Tibial nerve (tissue), 4 donors: ENCODE measurements at places on chromosomes 6 and 20. TPM values are rescaled to one million over a fixed set of nuclear protein-coding genes. Genes with fewer than 3 reads are reported as not detected.
A peak's percentile ranks its signal among the peaks of the same experiment; 100 is the strongest.

GRCh38 chr20:42046371-42047085 is 428.4 kb upstream of the CHD6 start:
- H3K4me1 ChIP-seq, result no peaks in the 10 kb centered on the region
- H3K4me3 ChIP-seq, result no peak overlapping the region
- H3K27ac ChIP-seq, result no peak overlapping the region
- no peaks in the 10 kb centered on the region for H3K27me3 ChIP-seq

GRCh38 chr20:17958373-17959256 is 10.0 kb downstream of the SNX5 start:
- no peaks in the 10 kb centered on the region for H3K27me3 ChIP-seq
- H3K4me3 ChIP-seq, result no peak overlapping the region
- H3K36me3 ChIP-seq, result peaks cover 6% of the 10 kb centered on the region
- DNase-seq, result no peak
- peaks cover 45% of the 10 kb centered on the region for H3K4me1 ChIP-seq

- H3K27me3 ChIP-seq, result no peaks in the 10 kb centered on the region
- no peaks in the 10 kb centered on the region for H3K36me3 ChIP-seq
- H3K4me3 ChIP-seq, result peak overlapping the region; percentile 49
- peak overlapping the region; percentile 77 for H3K27ac ChIP-seq
These were observed 884 bp downstream of the SLC2A10 start for GRCh38 chr20:46710153-46710913.

GRCh38 chr6:26175428-26176181 is 88.4 kb downstream of the HFE start:
- H3K36me3 ChIP-seq, result no peaks in the 10 kb centered on the region
- H3K27ac ChIP-seq, result no peak overlapping the region
- no peaks in the 10 kb centered on the region for H3K27me3 ChIP-seq
- no peak for DNase-seq
- no peak overlapping the region for H3K4me3 ChIP-seq
- H3K4me1 ChIP-seq, result no peaks in the 10 kb centered on the region

- H3K4me1 ChIP-seq, result no peaks in the 10 kb centered on the region
- H3K27me3 ChIP-seq, result peaks cover 12% of the 10 kb centered on the region
- no peak for DNase-seq
- H3K4me3 ChIP-seq, result no peak overlapping the region
- no peak overlapping the region for H3K27ac ChIP-seq
These were observed 12.8 kb upstream of the PDYN start for GRCh38 chr20:2006452-2007361.

- no peak overlapping the region for H3K4me3 ChIP-seq
- DNase-seq, result no peak
- H3K36me3 ChIP-seq, result no peaks in the 10 kb centered on the region
- H3K27ac ChIP-seq, result no peak overlapping the region
- H3K4me1 ChIP-seq, result peaks cover 13% of the 10 kb centered on the region
These were observed 13.2 kb downstream of the LCA5 start for GRCh38 chr6:79524065-79524464.

DNA sequence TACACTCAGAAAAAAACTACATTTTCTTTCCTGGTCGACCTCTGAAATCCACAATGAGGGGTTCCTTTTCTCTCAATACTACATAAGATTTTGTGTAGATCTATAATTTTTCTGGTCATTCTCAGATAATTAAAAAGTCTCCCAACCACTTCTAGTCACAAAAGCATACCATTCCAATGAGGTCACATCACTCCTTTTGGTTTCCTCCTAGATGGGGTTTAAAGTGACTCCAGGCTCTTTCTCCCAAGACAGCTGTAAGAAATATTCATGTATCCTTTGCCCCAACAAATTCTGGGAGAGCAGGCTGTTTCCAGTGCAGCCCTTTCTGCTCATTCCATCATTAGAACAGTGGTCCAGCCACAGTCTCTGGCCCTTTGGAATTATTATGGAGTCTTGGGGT is 43.1 kb upstream of the BEND6 start:
- H3K27ac ChIP-seq, result no peak overlapping the region
- no peaks in the 10 kb centered on the region for H3K4me1 ChIP-seq
- no peaks in the 10 kb centered on the region for H3K27me3 ChIP-seq
- H3K4me3 ChIP-seq, result no peak overlapping the region

CLVS2 gene
- total RNA-seq, result under 0.01 TPM

DNA sequence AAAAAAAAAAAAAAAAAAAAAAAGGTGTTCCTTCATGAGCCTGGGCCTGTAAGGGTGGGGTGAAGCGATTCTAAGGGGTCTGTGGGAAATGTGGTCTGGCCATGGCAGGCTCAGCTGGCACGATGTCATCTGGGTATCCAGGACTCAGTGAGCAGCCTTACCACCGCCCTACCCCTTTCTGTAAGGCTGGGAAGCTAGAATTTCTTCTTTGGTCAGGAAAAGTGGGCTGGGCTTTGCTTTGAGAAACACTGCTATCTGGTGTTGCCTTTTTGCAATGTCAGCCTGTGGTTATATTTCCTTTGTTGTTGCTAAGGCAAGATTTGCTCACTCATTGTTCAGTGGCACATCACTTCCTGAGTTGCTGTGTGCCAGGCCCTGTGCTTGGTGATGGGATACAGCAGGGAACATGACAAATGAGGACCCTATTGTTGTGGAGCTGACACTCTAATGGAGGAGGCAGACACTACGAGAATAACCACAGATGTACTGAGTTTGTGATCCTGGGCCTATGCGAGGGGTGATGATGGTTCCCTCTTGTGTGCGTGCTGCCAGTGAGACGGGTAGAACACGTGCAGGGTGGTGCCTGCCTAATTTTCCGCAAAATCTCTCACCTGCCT is 45.9 kb upstream of the ZNFX1 start:
- no peak overlapping the region for H3K27ac ChIP-seq
- peak; percentile 31 for DNase-seq
- H3K4me1 ChIP-seq, result peaks cover 19% of the 10 kb centered on the region
- no peak overlapping the region for H3K4me3 ChIP-seq
- H3K27me3 ChIP-seq, result peaks cover 39% of the 10 kb centered on the region

GRCh38 chr20:11502061-11502460 is 415.6 kb upstream of the BTBD3 start:
- no peak overlapping the region for H3K4me3 ChIP-seq
- no peaks in the 10 kb centered on the region for H3K36me3 ChIP-seq
- DNase-seq, result no peak
- no peak overlapping the region for H3K27ac ChIP-seq
- H3K27me3 ChIP-seq, result no peaks in the 10 kb centered on the region

GRCh38 chr20:3251806-3252205 is 12.8 kb upstream of the SLC4A11 start:
- no peak overlapping the region for H3K27ac ChIP-seq
- no peaks in the 10 kb centered on the region for H3K27me3 ChIP-seq
- H3K4me1 ChIP-seq, result no peaks in the 10 kb centered on the region
- H3K4me3 ChIP-seq, result no peak overlapping the region
- H3K36me3 ChIP-seq, result peaks cover 73% of the 10 kb centered on the region

DNA sequence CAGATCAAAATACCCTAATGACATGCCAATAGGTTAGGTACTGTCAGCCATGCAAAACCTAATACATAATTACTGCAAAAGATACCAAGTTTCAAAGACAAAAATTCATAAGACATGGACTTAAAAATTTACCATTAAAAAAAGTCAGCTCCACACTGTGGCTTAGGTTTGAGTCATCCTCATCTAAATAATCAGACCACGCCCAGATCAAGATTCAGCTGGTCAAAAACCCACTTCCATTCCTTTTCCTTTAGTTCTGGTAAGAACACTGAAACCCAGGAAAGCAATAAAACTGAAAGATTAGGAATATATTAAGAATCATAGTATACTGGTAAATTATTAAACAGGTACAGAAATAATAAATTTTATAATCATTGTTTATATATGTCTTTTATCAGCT is 81.0 kb upstream of the ASF1A start:
- H3K27me3 ChIP-seq, result no peaks in the 10 kb centered on the region
- no peak for DNase-seq
- H3K4me1 ChIP-seq, result no peaks in the 10 kb centered on the region
- peaks cover 39% of the 10 kb centered on the region for H3K36me3 ChIP-seq

DNA sequence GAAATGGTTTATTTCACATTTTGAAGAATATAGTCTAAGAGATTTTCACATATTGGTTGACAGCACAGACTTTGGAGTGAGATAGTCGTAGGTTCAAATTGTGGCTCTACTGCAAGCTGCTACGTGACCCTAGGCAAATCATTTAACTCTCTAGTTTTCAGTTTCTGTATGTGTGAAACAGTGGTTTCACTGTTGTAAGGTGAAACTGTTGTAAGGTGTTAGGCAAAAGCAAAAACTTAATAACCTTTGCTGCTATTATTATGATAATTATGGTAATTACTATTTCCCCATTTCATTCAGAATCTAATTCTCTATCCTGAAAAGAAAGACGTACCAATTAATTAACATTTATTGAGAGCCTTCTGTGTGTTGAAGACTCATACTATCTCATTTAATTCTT is 144.2 kb downstream of the REV3L start:
- no peaks in the 10 kb centered on the region for H3K4me1 ChIP-seq
- no peak overlapping the region for H3K27ac ChIP-seq
- H3K36me3 ChIP-seq, result no peaks in the 10 kb centered on the region
- H3K27me3 ChIP-seq, result no peaks in the 10 kb centered on the region
- H3K4me3 ChIP-seq, result no peak overlapping the region

- H3K36me3 ChIP-seq, result no peaks in the 10 kb centered on the region
- H3K27me3 ChIP-seq, result no peaks in the 10 kb centered on the region
- DNase-seq, result no peak
- H3K27ac ChIP-seq, result no peak overlapping the region
These were observed 17.9 kb downstream of the NCR2 start for GRCh38 chr6:41353333-41353732.

- no peaks in the 10 kb centered on the region for H3K36me3 ChIP-seq
- no peak overlapping the region for H3K27ac ChIP-seq
- H3K4me3 ChIP-seq, result no peak overlapping the region
- no peak for DNase-seq
These were observed 70.8 kb upstream of the SLC35B3 start for GRCh38 chr6:8506126-8506525.

EMILIN3 gene
- total RNA-seq, result 34.7 TPM

DNA sequence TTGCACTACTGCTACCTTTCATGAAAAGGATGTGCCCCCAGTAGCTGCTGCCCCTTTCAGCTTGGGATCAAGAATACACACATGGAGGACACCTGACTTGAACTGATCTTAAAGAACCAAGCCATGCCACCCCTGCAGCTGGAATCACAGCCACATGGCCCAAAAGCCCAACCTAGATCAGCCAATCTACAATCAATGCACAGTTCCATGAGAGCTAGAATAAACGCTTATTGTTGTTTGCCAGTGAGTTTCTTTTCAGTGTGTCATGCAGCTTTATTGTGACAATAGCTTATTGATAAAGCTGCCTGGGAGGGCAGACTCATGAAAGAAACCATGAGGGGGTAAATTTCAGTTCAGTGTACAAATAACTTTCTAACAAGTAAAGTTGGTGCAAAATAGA is 397.7 kb downstream of the PTPRT start:
- no peaks in the 10 kb centered on the region for H3K27me3 ChIP-seq
- no peaks in the 10 kb centered on the region for H3K36me3 ChIP-seq
- DNase-seq, result no peak
- H3K4me1 ChIP-seq, result no peaks in the 10 kb centered on the region
- no peak overlapping the region for H3K4me3 ChIP-seq

DNA sequence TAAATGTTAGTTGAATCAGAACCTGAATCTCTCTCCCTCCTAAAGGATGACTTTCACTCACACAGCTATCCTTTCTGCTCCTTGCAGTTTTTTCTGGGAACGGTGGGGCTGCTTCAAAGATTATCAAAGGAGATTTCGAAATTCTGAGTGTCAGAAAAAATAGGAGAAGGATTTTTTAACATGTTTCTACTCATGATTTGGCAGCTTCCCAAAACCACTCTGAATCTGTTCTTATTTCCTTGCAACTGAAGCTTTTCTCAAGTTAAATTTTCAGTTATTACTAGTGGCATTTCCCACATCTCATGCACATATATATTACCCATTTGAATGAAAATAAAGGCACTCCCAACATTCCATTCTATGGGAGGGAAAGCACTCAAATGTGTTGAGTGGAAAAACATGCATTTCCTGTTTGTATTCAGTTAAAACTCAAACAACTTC is 123.6 kb downstream of the LCA5 start:
- no peak for DNase-seq
- H3K4me3 ChIP-seq, result no peak overlapping the region
- no peaks in the 10 kb centered on the region for H3K36me3 ChIP-seq
- no peak overlapping the region for H3K27ac ChIP-seq
- no peaks in the 10 kb centered on the region for H3K27me3 ChIP-seq

MAS1L gene
- not detected for total RNA-seq

DNA sequence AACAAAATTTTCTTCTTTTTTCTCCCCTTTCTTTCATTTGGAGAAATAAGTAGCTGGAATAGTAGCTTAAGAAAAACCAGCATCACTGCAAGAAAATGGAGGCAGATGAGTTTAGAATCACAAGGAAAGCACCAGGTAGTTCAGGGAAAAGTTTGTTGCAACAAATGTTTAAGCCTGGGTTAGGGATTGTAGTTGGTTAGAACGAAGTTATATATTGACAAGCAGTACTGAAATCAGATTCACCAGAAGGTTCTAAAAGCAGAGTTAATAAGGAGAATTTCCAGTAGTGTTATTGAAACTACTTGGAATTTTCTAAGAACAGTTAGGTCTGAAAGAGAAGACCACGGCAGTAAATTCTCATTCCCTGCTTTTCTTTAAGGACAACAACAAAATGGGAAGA is 70.2 kb downstream of the BMP2 start:
- no peaks in the 10 kb centered on the region for H3K27me3 ChIP-seq
- H3K4me3 ChIP-seq, result no peak overlapping the region

- H3K36me3 ChIP-seq, result no peaks in the 10 kb centered on the region
- H3K4me1 ChIP-seq, result peaks cover 7% of the 10 kb centered on the region
- DNase-seq, result no peak
- H3K27ac ChIP-seq, result no peak overlapping the region
These were observed 194.7 kb upstream of the PMEPA1 start for GRCh38 chr20:57904314-57905105.

TP53RK gene
- total RNA-seq, result 21.1 TPM

TBC1D22B gene
- 5.1 TPM for total RNA-seq

GRCh38 chr6:34673064-34673463 is 23.5 kb downstream of the ILRUN start:
- H3K27ac ChIP-seq, result peak overlapping the region; percentile 66
- H3K36me3 ChIP-seq, result no peaks in the 10 kb centered on the region
- no peaks in the 10 kb centered on the region for H3K27me3 ChIP-seq
- no peak overlapping the region for H3K4me3 ChIP-seq

SLC35D3 gene
- total RNA-seq, result not detected

- no peak overlapping the region for H3K4me3 ChIP-seq
- no peaks in the 10 kb centered on the region for H3K36me3 ChIP-seq
- DNase-seq, result no peak
These were observed 38.2 kb upstream of the LAMP5 start for GRCh38 chr20:9476174-9476573.

DNA sequence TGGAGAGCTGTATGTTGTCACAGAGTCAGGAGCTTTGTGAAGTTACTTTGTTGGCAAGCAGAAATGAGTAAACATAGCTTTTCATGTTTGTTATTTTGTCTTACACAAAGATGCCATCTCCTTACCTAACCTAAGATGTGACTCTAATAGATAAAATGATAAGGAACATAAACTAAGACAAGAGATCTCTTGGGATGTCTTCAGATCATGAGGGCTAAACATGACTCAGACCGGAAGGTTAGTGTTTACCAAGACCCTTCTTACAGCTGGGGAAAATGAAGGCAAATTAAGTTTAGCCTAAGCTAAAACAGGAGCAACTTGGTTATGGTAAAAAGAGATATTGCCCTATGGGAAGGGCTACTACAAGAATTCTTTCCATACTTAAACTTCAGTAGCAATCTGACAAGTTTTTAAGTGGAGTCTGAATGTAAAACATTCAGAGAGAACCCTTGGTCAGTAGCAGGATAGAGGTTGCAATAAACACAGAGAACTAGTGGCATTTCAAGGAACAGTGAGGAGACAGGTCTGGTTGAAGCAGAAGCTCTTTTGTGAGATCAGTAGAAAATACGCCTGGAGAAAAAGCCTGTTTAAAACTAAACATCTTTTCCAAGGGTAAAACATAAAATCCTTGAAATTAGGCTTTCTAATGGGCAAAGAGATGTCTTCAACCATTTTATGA is 29.9 kb downstream of the SGK1 start:
- H3K4me3 ChIP-seq, result no peak overlapping the region
- H3K27ac ChIP-seq, result no peak overlapping the region
- H3K4me1 ChIP-seq, result peaks cover 11% of the 10 kb centered on the region
- DNase-seq, result no peak
